A549 treated with CpdA at 1 μM for 4 hours (cell line): ENCODE measurements at places on chromosomes 5 and 9. TPM values are rescaled to one million over a fixed set of nuclear protein-coding genes. Genes with fewer than 3 reads are reported as not detected.

Gene CDH18
- total RNA-seq = not detected in 5 replicates

Gene SYNPO
- 25.3 to 32.6 TPM (median 29.7 TPM) in 5 replicates for total RNA-seq

Gene SHLD3
- total RNA-seq = 1.8 to 3.3 TPM (median 2.2 TPM) in 5 replicates

Gene CARTPT
- total RNA-seq = not detected in 5 replicates

Gene NRG2
- total RNA-seq = 1.7 to 2.5 TPM (median 1.9 TPM) in 5 replicates

Gene SVEP1
- 1.3 to 1.9 TPM (median 1.5 TPM) in 5 replicates for total RNA-seq

Gene OCLN
- 10.4 to 17.4 TPM (median 11.9 TPM) in 5 replicates for total RNA-seq

Gene SPATA31D4
- total RNA-seq = not detected in 5 replicates

Gene CDC14B
- total RNA-seq = 9.2 to 12.3 TPM (median 9.7 TPM) in 5 replicates

Gene KCNIP1
- total RNA-seq = not detected in 5 replicates

Gene UGT3A2
- not detected in 5 replicates for total RNA-seq

Gene FAM78A
- total RNA-seq = 0.23 to 1.1 TPM (median 0.52 TPM) in 5 replicates

Gene GRM6
- not detected in 5 replicates for total RNA-seq

Gene CER1
- not detected in 5 replicates for total RNA-seq

Gene ADGRD2
- 0.03 TPM in 1 of 5 replicates, not detected in the others for total RNA-seq

Gene PDGFRB
- total RNA-seq = 0.08 to 0.34 TPM (median 0.18 TPM) in 5 replicates

Gene TRPM3
- not detected in 5 replicates for total RNA-seq

Gene PCAT7
- total RNA-seq = 0.71 to 1.1 TPM (median 0.80 TPM) in 5 replicates

Gene ZNF300
- 2.3 to 3.1 TPM (median 2.6 TPM) in 5 replicates for total RNA-seq

Gene BASP1
- 274 to 384 TPM (median 325 TPM) in 5 replicates for total RNA-seq

Gene LRRC19
- not detected in 5 replicates for total RNA-seq

Gene SH3GLB2
- 34.4 to 53.8 TPM (median 47.7 TPM) in 5 replicates for total RNA-seq

Gene FAXDC2
- total RNA-seq = 0.02 to 0.33 TPM (median 0.10 TPM) in 5 replicates

Gene SPOCK1
- 13.4 to 19.8 TPM (median 18.7 TPM) in 5 replicates for total RNA-seq

Gene CCL28
- 0.14 to 0.29 TPM (median 0.20 TPM) in 5 replicates for total RNA-seq

Gene LHX3
- total RNA-seq = 0.08 to 0.12 TPM (median 0.09 TPM) in 4 of 5 replicates, not detected in the other
